ELR (cell line): ENCODE measurements at places on chromosomes 7 and 10.

GRCh38 chr10:3424111-3424851 lies 251.7 kb upstream of the PITRM1 start:
- peak; percentile 89 for DNase-seq

DNA sequence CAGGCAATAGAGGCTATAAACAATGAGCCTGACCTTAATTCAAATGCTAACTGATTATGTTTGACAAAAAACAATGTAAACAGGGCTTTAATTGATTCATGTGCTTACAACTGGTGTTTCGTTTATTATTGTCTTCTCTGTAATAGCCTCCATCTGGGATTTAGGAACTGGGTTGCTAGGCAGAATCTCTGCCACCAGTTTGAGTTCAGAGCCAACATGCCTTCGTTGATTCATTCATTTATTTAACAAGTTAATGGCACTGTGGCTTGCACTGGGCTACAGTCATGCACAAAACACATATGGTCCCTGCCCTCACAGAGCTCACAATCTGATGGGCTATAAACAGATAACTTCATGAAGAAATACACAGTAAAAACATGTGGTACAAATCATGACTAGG lies 19.6 kb upstream of the CDHR3 start:
- no peak for DNase-seq

DNA sequence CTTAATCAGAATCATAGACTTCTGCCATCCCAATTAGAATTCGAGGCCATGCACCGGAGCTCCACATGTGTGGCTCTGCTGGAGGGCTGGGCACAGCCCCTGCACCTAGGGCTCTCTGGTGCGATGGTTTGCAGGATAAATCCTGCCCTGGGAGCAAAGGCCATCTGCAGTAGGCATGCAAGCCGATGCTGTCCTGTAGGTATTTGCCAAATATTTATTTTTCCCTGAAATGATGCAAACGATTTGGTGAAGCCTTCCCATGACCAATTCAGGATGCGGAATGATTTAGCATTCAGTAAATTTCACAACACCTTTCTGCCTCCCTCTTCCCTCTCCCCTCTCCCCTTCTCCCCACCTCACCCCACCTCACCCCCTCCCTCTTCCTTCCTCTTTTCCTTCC lies 170.6 kb downstream of the EBF3 start:
- DNase-seq = no peak

- peak; percentile 58 for DNase-seq
These were observed 114.1 kb downstream of the ABCA13 start for GRCh38 chr7:48285373-48285772.
